Posterior cingulate gyrus (tissue), 11 donors: ENCODE measurements at places on chromosomes 16 and 17.

DNA sequence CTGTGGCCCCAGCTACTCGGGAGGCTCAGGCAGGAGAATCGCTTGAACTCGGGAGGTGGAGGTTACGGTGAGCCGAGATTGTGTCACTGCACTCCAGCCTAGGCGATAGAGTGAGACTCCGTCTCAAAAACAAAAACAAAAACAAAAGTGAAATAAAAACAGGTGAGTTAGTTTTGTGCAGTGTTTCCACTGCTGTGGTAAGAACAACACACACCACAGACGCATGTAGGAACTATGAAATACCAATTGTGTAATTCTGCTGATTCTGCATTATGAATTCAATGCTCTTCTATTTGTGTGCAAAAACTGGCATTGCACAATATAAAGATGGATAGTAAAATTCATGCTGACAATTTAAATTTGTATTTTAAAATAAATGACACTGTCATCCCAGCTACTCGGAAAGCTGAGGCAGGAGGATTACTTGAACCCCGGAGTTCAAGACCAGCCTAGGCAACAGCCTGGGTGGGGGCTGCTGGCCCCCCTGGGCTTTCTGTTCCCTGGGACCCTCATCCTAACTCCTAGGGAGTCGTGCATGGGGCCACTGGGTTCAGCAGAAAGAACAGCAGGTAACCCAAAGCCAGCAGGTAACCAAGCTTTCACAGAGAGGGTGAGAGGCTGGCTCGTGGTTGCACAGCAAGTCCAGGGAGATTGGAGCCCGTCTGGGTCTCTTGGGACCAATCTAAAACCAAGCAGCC is 10.6 kb upstream of the RHBDF2 start:
- no peak for DNase-seq

DNA sequence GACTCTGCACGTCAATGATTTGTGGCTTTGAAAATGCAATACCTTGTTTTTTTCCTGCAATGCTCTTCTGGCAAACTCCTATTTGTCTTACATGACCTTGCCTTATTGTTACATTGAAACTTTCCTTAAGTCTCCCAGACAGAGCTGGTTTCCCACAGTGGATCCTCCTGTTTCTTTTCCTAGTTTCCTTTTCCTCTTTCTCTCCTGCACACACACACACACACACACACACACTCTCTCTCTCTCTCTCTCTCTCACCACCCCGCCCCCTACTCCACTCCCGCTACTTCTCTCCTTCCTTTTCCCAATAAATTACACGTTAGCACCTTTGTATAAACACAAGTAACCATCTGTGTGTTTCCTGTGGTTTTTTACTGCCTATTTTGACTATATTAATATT is 2.3 kb downstream of the ORC6 start:
- no peak for DNase-seq

DNA sequence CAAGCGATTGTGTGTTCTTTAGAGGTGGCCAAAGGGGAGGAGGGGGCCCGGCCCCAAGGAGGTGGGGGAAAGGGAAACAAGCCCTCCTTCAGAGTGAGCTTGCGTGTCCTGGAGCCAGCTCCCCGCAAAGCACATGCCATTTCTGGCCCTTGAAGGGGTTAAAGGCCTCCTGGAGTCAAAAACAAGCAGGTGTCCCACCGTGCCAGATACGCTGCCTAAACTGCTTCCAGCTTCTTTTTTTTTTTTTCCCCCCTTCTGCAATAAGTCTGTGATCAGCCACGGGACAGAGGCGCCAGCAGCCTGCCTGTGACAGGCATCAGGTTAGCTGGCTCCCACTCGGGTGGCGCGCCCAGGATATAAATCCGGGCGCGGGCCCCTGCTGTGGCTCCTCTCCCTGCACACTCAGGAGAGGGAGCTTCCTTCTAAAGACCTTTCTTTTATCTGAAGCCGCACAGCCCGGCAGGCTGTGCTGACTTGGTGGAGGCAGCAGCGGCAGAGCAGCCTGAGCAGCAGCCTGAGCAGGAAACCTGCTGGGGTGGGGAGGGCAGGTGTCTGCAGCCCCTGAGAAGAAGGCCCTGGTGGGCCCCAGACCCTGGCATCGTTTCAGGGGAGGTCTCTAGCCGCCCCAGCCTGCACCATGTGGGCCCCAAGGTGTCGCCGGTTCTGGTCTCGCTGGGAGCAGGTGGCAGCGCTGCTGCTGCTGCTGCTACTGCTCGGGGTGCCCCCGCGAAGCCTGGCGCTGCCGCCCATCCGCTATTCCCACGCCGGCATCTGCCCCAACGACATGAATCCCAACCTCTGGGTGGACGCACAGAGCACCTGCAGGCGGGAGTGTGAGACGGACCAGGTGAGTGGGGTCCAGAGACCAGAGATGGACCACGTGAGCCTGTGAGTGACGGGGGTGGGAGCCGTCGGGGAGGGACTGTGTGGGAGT is at the start of gene WFIKKN2:
TSS of gene WFIKKN2 (plus strand) at position 286 of the 934 bp plus-strand sequence. CDS start at position 638, 352 bp downstream.
- DNase-seq: no peak

DNA sequence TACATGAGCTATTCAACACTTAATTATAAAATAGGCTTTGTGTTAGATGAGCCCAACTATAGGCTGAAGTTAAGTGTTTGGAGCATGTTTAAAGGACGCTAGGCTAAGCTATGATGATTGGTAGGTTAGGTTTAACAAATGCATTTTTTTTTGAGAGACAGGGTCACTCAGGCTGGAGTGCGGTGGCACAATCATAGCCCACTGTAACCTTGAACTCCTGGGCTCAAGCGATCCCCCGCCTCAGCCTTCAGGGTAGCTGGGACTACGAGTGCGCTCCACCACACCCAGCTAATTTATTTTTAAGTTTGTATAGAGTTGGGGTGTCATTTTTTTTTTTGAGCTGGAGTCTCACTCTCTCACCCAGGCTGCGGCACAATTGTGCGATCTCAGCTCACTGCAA is 19.3 kb upstream of the GPRC5C start:
- no peak for DNase-seq

- no peak for DNase-seq
These were observed 29.3 kb downstream of the MAF start for GRCh38 chr16:79571065-79571902.

DNA sequence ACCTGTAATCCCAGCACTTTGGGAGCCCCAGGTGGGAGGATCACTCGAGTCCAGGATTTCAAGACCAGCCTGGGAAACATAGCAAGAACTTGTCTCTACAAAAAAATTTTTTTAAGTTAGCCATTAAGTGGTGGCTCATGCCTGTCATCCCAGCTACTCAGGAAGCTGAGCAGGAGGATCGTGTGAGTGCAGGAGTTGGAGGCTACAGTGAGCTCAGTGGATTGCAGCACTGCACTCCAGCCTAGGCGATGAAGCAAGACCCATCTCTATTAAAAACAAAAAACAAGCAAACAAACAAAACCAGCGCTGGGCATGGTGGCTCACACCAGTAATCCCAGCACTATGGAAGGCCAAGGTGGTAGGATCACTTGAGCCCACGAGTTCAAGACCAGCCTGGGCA is 38.0 kb downstream of the HEATR3 start:
- DNase-seq: no peak

- DNase-seq: no peak
These were observed 2290.8 kb downstream of the TP53TG3F start for GRCh38 chr16:35750157-35750689.

DNA sequence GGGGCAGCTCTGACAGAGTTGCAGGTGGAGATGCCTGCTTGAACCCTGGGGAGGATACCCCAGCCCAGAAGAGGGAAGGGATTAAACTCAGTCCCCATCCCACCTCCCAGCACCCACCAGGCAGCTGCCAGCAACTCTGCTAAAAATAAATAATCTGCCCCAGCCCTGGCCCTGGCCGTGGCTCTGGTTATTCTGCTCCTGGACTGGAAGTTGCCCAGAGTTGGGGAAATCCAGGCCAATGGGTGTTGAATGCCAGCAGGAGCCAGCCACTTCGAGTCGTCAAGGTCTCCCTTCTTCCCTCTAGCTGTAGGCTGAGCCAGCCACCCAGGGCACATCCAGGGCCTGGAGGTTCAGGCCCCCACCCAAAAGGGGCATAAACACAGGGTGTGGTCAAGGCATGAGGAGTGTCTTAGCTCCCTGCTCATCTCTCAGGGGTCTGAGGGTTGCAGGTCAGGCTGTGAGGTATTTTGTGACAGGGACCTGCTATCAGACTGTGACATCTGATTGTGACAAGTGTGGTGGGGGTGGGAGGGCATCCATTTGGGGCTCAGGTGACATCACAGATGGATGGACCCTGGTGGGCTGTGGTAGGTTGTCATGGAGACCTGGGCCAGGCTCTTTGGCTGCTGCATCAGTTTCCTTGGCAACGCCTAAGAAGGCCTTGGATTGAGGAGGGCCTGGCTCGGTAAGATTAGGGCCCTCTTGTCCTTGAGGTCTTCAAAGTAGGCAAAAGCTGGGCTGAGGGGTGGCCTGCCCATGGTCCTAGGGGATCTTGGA is 1.0 kb upstream of the RRAD start:
- no peak for DNase-seq

DNA sequence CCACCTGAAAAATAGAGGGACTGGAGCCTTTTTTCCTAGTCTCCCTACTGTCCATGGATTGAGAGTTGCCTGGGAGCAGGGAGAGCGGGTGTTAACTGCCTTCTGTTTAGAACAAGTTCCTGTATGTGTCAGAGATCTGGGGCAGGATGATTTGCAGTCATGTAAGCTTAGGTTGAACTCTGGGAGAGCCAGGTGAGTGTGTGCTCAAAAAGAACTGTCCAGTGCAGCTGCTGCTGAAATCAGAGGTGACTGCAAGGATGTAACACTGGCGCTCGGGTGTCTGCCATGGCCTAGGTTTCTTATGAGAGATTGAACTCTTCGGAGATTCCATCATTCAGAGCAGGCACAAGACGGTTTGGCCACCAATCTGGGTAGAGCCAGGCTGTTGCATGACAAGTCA is 432.5 kb downstream of the CDH13 start:
- DNase-seq: no peak

GRCh38 chr17:28467456-28468025 is 5.9 kb upstream of the SLC13A2 start:
- DNase-seq: no peak

DNA sequence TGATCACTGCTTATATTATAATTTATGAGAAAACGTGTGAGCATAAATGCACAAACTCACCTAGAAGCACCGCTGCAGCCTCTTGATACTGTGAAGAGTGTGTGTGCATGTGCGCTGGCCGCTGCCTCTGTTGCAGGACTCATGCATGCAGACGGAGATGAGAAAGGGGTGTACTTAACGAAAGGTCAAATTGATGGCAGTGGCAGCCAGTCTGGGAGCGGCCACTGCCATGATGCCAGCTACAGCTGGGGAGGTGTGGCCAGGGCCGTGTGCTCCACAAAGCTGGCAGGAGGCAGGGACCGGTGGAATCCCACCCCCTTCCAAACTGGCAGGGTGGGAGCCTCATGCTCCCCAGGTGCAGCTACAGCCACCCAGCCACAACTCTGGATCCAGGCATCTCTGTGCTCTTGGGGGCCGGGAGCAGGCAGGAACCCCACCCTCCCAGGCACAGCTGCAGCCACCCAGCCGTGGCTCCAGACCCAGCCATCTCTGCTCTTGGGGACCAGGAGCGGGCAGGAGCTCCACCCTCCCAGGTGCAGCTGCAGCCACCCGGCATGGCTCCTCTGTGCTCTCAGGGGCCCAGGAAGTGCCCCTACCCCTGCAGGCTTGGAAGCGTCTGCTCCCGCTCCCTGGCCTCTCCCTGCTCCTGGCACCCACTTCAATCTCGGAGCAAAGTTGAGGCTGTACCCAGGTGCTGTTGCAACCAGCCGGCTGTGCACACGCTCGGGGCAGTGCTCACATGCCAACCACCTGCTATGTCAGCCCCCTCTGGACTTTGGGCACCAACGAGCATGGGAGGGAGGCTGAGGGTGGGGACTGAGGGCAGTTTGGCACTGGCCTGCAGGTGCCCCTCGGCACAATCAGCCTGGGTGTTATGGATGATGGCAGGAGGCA is 77.5 kb upstream of the CHMP6 start:
- no peak for DNase-seq

DNA sequence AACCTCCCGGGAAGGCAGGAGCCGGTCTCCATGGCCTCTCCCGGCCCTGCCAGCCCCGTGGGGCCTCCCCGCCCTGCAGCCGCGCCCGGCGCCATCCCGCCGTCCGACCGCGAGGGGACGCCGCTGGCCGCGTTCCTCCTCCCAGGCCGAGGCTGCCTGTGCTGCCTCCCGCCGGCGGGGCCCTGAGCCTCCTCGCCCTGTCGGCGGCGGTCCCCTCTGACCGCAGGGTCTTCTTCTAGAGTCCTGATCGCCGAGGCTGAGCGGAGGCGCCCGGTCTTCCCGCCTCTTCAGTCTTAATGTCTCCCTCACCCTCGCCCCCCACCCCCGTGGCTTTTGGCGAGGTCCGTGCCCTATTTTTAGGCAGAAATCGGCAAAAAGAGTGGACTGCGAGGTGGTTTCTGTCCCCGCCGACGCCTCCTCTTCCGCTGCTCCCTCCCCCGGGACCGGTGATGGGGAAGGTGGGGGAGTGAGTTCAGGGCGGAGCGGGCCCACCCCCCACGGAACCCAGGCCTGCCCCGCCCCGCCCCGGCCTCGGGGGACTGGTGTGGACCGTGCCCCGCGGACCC is 794 bp upstream of the CPNE7 start:
- DNase-seq: no peak

DNA sequence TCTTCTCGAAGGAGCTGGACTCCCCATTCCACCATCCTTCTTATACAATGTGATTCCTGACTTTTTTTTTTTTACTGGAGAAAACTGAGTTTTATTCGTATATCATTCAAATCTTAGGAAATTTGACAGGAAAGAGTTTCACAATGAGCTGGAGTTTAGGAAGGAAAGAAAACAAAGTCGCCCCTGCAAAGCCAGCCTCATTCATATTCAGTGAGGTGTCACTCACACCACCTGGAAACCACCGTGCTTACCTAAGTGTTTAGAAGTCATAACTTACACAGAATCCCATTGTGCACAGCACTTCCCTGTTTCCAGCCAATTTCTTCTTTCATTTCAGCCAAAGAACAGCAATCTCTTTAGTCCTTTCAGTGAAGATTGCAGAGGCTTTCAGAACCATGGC is 90.3 kb upstream of the CHMP6 start:
- no peak for DNase-seq

DNA sequence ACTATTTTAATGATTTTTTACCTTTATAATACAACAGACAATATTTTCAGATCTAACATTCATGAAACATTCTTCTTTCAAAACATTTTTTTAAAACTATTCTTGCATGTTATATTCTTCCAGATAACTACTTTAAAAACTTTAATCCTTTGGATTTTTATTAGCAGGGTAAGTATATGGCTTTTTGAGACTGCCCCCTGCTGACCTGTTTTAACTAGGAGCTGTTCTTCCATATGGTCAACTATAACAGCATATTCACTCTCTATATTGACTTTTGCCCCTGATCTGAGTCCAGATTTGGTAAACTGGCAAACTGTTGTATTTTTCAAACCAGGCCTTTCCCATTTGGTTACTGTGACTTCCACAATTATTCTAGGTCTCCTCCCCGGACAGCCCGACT is 16.5 kb downstream of the ZNF18 start:
- no peak for DNase-seq

GRCh38 chr16:85860413-85861094 is 38.4 kb upstream of the IRF8 start:
- DNase-seq: no peak
